ENCODE measurements at places on chromosomes 4 and X. TPM values are rescaled to one million over a fixed set of nuclear protein-coding genes. Genes with fewer than 3 reads are reported as not detected.

Gene CLDN22
- total RNA-seq: not detected

Gene SCARB2
- total RNA-seq: 5.1 TPM

Gene RAPGEF2
- total RNA-seq: 13.6 TPM

Gene PRKG2
- 0.62 TPM for total RNA-seq

Gene PQBP1
- 114 TPM for total RNA-seq

Gene STPG2
- total RNA-seq: not detected
